ENCODE measurements at places on chromosomes 5 and 9.
A peak's percentile ranks its signal among the peaks of the same experiment; 100 is the strongest.

DNA sequence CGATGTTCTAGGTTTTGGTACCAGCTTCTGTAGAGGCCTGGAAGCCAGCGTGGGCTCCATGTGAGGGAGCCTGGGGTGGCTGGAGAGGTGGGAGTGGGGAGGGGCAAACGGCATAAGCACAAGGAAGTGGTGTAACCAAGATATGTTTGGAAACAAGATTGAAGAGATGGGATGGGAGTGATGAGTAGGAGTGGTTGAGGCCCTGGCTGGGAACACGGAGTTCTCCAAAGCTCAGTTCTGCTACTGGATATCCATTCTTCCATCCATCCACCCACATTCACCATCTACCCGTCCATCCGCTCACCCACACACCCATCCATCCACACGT is 12.2 kb downstream of the TSPAN17 start:
- DNase-seq = no peak

GRCh38 chr5:132397224-132397623 is 27.7 kb downstream of the SLC22A5 start:
- no peak for DNase-seq

GRCh38 chr5:107633171-107633901 is 37.4 kb downstream of the EFNA5 start:
- DNase-seq = no peak

DNA sequence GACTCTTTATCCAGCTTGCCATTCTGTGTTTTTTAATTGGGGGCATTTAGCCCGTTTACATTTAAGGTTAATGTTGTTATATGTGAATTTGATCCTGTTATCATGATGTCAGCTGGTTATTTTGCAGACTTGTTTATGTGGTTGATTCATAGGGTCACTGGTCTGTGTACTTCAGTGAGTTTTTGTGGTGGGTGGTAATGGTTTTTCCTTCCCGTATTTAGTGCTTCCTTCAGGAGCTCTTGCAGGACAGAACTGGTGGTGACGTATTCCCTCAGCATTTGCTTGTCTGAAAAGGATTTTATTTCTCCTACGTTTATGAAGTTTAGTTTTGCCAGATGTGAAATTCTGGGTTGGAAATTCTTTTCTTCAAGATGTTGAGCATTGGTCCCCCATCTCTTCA is 381.1 kb downstream of the MAN2A1 start:
- DNase-seq = no peak

DNA sequence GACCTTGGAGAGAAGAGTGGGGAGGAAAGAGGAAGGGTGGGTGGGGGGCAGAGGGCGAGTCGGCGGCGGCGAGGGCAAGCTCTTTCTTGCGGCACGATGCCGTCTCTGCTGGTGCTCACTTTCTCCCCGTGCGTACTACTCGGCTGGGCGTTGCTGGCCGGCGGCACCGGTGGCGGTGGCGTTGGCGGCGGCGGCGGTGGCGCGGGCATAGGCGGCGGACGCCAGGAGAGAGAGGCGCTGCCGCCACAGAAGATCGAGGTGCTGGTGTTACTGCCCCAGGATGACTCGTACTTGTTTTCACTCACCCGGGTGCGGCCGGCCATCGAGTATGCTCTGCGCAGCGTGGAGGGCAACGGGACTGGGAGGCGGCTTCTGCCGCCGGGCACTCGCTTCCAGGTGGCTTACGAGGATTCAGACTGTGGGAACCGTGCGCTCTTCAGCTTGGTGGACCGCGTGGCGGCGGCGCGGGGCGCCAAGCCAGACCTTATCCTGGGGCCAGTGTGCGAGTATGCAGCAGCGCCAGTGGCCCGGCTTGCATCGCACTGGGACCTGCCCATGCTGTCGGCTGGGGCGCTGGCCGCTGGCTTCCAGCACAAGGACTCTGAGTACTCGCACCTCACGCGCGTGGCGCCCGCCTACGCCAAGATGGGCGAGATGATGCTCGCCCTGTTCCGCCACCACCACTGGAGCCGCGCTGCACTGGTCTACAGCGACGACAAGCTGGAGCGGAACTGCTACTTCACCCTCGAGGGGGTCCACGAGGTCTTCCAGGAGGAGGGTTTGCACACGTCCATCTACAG is 760 bp downstream of the NPR3 start:
- no peak for DNase-seq

DNA sequence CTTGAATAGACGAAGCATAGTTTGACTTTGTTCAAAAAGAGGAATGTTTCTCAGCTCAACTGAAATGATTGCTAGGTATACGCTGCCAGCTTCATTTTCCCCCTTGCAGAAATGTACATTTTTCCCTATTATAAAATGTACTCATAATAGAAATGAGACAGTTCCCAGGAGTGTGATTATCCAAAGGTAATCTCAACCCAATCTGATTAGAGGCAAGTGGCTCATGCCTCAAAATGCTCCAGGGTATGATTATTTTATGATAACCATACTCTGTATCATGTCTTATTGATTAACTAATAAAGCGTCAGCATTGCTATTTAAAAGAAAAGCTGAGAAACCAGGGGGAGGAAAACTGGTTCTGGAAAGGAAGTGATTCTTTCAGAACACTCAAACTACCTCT is 54.9 kb upstream of the SMIM15 start:
- DNase-seq = no peak

DNA sequence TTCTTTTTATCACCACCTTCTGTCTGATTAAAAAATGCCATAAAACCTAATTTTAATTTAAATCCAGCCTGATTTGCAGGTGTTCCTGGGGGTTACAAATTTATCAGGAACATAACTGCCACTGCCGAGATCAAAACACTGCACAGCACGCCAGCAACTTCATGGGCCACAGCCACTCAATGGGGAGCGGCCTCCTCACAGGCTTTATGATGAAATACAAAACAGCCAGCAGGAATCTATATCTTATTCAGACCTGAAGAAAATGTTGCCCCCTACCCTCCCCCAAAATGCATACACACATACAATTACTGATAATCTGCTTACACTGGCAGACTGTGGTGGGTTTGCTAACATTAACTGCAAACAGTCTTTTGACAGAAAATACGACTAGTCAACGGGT is 151.7 kb upstream of the POU5F2 start:
- DNase-seq = no peak

DNA sequence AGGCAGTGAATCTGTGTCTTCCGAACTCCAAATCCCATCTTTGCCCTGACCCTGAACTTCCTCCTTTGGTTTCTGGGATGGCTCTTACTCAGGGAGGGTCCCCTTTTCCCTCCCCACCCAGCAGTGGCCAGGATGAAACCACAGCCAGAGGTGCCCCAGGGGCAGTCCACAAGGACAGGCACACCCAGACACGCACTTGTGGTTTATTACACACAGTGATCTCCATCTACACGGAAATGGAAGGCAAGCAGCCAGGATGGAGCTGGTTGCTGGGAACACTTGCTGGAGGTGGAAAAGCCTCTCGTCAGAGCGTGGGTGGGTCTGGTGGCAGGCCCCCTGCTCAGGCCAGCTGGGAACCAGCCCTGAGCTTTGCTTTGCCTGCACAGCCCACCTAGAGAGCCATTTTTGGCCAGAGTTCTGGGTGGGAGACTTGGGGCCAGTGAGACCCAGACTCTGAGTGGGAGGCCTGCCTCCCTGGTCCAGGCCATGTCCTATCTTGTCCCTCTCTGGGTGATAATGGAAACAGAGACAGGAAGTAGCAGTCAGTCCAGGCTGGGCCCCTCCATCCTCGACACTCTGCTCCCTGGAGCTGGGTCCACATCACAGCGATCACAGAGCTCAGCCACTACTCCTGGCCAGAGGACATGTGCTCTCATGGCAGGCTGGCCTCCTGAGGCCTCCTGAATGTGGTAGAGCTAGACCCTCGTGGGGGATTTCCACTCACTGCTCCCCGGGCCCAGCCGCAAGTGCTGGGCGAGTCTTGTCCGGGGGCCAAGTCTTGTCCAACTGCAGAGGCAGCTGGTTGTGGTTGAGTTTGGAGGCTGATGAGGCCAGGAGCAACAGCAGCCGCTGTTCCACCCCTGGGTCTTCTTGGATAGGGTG is 5.1 kb upstream of the PHYKPL start:
- DNase-seq = no peak

- no peak for DNase-seq
Measured at GRCh38 chr9:89346696-89347095, 28.4 kb downstream of the SECISBP2 start.

DNA sequence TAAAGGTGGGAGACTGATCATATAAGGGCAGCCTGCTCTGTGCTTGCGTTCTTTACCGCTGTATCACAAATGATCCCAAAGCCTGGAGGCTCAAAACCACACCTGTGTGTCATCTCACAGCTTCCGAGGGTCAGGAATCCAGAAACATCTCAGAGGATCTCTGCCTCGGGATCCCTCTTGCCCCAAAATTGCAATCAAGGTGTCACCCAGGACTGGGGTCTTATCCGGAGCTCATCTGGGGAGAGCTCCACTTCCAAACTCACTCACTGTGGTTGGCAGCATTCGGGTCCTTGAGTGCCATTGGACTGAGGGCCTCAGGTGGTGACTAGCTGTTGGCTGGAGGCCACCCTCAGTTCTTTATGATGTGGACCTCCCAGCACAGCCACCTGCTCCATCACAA is 26.7 kb upstream of the FCN2 start:
- DNase-seq = no peak

DNA sequence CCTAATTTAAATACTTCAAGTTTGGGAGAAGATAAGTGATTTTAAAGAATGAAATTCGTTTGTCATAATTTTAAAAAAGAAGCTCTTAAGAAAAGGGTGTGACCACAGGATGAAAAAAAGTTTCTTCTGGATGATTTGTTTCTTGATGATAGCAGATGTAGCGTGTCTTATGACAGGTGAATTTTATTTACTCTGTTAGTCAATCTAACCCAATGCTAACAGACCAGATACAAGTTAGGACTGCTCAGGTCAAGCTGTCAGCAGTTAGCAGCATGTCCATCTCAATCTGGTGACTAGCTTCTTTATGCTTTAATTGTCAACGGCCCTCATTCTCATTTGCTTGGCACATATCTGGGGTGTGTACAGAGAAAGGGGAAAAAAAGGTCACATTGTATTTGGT is 456.0 kb downstream of the BNC2 start:
- DNase-seq = no peak

- DNase-seq = no peak
Measured at GRCh38 chr5:115168829-115169486, 750 bp downstream of the TRIM36 start.

- peak; percentile 46 for DNase-seq
Measured at GRCh38 chr9:97903177-97903576, 19.1 kb downstream of the TRMO start.

GRCh38 chr5:103353581-103353980 is 95.0 kb downstream of the MACIR start:
- no peak for DNase-seq

- no peak for DNase-seq
Measured at GRCh38 chr9:35636135-35636876, 14.4 kb downstream of the SIT1 start.

GRCh38 chr5:135493406-135494180 is 41.4 kb upstream of the TIFAB start:
- no peak for DNase-seq

- DNase-seq = no peak
Measured at GRCh38 chr9:27622693-27623340, 49.5 kb upstream of the C9orf72 start.

GRCh38 chr9:121282277-121283079 is 14.5 kb downstream of the GSN start:
- no peak for DNase-seq

- no peak for DNase-seq
Measured at GRCh38 chr9:125524583-125525355, 182.2 kb downstream of the MAPKAP1 start.

GRCh38 chr5:130693509-130693908 is 471.5 kb downstream of the HINT1 start:
- DNase-seq = no peak

GRCh38 chr5:143775258-143775657 is 36.7 kb upstream of the HMHB1 start:
- DNase-seq = no peak

GRCh38 chr5:56757077-56757476 is 58.3 kb upstream of the MAP3K1 start:
- DNase-seq = no peak

DNA sequence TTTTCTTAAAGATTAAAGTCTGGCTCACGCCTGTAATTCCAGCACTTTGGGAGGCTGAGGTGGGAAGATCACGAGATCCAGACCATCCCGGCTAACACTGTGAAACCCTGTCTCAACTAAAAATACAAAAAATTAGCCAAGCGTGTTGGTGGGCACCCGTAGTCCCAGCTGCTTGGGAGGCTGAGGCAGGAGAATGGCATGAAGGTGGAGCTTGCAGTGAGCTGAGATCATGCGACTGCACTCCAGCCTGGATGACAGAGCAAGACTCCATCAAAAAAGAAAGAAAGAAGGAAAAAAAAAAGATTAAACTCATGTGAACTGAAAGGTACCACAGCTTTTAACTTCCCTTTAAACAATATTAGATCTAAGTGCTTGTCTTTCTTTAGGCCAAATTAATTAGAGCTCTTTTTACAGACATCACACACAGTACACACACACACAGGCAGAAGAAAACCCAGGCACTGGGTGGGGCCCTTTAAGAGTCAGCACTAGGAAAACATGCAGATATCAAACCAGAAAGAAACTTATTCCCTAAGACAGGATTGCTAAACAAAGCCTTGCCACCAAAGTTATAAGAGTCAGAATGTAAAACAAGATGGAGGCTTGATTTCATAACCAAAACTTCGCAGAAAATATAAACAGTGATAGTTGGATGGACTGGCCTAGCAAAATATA is 29.3 kb upstream of the UHRF2 start:
- no peak for DNase-seq

GRCh38 chr5:158877706-158878105 is 222.0 kb downstream of the EBF1 start:
- DNase-seq = no peak

DNA sequence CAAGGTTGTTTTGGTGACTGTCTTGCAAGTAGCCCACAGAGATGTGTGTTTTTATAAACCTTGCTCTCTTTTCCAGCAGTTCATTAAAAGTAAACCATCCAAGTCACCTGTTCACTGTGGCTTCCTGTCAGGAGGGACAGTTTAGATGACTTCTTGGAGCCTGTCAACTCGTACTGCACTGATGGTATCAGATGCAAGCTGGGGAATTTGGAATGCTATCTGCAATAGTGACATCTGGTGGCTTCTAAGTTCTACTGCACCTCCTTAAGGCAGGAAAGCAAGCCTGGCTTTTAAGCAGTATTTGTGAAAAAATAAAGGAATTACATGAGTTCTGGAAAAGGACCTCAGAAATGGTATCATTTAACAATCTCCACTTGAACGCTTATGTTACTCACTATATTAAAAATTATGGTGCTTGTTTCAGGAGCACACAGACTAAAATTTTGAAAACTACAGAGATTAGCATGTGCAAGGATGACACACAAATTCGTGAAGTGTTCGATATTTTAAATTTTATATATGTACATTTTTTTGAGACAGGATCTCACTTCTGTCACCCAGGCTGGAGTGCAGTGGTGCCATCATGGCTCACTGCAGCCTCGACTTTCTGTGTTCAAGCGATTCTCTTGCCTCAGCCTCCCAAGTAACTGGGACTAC is 164.0 kb downstream of the TTC39B start:
- peak; percentile 35 for DNase-seq

DNA sequence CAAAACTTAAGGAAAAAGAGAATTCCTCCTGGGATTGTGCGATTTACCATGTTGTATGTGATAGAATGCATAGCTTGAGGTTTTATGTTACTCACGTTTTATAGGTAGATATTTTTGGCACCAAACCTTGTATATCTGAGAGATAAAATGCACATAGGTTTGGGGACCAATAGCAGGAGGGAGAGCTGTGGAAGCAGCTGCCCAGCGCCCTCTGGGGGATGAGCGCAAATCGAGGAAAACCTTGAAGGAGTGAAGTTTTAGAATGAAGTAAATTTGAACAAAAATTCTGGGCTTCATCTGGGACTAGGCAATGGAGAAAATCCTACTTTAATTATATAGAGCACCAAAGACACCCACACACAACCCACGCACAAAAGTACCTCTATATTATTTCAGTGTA is 197.0 kb downstream of the ADCY2 start:
- DNase-seq = no peak
